H4 (cell line): ENCODE measurements at places on chromosomes 5 and 9.
A peak's percentile ranks its signal among the peaks of the same experiment; 100 is the strongest.

- DNase-seq: no peak
Measured at GRCh38 chr5:59607138-59607765, 286.3 kb downstream of the PDE4D start.

- DNase-seq: peak; percentile 51
Measured at GRCh38 chr9:124281931-124282371, 24.2 kb downstream of the NEK6 start.

- no peak for DNase-seq
Measured at GRCh38 chr5:165996201-165996875, 2295.1 kb upstream of the WWC1 start.

- DNase-seq: no peak
Measured at GRCh38 chr5:147065071-147065470, 169.8 kb upstream of the STK32A start.

- DNase-seq: peak; percentile 89
Measured at GRCh38 chr9:108271646-108272348, 584.0 kb downstream of the ACTL7B start.

- DNase-seq: no peak
Measured at GRCh38 chr5:20113031-20113715, 125.2 kb upstream of the CDH18 start.

DNA sequence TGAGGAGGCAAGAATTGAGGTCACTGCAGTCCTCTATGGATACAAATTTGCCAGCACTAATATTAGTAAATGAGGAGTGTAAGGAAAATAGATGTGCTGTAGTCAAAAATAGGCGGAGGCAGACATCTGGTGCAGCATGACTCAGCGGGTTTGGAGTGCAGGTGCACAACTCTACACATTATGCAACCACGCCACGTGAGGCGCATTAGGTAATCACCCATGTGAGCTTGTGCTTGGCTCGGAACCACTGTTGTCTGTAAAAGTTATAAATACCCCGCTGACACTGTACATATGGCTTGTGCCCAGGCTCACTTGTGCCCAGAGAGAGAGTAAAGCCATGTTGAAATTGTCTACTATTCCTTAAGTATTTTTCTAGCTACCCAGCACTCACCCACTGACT is 623.5 kb upstream of the NUDT12 start:
- peak; percentile 73 for DNase-seq

DNA sequence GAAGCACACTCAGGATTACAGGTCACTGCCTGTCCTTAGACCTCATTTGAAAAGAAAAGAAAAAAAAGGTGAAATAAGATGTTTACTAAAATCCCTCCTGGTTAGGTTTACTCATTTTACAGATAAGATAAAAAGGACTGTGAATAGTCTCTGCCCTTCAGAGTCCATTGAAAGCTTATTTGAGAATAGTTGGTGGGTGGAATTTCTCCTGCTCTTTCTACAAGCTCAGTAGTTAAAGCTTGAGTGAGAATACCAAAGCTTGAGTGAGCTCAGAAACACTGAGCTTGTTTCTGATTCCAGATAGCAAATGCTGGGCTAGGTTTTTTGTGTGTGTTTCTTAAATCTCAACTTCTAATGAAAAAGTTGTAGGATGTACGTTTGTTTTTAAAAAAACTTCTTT is 106.7 kb downstream of the SLF1 start:
- no peak for DNase-seq

DNA sequence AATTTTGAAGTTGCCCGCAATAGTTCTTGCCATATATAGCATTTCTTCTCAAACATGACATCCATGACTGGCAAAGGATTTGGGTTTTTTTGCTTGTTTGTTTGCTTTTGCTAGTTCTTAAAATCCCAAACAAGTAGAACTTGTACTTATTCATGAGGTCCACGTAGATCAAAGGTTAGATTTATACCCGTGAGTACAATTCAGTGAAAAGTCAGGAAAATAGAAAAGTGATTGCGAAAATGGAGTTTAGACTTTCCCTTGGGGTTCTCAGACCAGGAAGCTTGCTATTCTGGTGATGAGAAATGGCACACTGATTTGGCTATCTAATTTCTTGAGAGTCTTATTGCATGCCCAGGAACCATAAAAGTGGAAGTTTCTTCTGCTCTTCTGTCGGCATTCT is 304.7 kb downstream of the CTNND2 start:
- DNase-seq: no peak

DNA sequence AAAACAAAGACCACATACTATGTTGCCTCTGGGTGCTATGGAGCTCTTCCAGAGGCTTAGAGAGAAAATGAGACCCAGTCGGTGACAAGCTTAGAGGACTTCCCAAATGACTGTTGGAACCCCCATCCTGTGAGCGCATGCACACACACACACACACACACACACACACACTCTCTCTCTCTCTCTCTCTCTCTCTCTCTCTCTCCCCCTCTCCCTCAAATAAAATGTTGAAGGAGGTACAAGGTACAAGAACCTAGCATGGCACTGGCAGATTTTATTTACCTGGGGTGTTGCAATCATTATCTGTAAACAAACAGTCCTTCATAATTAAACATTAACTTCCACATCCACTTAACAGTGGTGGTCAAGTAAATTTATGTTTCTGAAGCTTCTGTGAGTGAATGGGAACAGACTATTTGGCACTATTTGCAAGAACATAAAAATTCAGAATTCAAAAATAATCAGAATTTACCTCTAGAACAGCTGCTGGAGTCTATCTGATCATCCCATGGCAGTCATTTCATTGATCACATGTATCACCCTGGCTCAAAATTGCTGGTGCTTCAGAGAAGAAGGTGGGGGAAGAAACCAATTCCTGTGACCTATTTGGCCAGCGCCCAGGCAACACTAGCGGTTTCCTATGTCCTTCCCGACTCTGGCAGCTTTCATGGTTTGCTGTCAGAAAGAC is 24.9 kb downstream of the TRPM3 start:
- no peak for DNase-seq

DNA sequence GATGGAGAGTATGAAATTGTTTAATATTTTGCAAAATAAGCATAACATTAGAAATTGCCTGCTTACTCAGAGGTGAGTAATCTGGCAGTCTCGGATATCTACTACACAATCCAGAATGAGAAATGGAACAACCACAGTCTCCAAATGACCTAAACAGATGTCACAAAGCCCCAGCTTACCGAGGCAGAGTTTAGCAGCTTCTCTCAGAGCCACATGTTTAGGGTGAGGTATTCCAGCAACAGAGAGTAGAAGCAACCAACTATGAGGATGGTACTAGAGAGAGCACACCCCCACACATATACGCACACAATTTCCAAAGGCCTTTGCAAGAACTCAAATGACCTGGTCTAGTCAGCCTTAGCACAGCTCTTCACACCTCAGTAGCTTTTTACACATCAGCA is 122.7 kb upstream of the LPAR1 start:
- DNase-seq: no peak

DNA sequence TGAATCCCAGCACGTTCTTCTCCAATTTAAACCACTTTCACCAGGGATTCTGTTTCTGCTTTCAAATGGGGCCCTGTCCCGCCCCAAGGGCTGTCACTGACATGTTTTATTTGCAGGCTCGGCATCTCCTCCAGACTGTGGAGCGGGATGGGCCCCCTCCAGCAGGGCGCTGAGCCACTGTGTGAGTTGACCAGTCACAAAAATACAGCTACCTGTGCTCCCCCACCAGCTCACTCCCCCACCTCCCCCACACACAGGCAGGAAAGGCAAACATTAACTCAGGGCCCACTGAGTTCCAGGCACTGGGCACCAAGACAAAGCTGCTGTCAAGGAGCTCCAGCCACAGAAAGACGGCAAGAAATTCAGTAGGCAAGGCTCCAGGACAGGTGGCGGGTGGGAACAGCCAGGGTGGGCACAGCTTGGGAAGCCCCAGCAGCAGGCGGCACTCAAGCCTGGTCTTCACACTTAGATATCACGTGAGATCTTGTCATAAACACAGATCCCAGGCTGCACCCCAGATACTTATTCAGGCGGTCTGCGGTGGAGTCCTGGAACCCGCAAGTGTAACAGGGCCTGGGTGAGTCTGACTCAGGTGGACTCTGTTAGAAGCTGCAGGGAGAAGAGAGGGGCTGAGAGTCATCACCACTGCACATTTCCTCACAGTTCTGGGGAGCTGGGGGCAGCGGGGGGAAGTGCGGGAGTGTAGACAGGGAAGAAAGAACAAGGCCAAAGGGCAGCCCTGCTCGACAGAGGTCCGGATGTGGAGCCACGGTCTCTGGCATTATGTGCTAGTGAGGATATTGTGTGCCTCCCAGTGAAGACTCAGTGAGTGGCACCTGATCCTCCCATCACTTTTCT is 44.7 kb downstream of the OR2V1 start:
- DNase-seq: no peak

- DNase-seq: no peak
Measured at GRCh38 chr5:179969110-179969509, 61.4 kb upstream of the TBC1D9B start.

- no peak for DNase-seq
Measured at GRCh38 chr9:81819859-81820546, 108.2 kb upstream of the SPATA31D4 start.

DNA sequence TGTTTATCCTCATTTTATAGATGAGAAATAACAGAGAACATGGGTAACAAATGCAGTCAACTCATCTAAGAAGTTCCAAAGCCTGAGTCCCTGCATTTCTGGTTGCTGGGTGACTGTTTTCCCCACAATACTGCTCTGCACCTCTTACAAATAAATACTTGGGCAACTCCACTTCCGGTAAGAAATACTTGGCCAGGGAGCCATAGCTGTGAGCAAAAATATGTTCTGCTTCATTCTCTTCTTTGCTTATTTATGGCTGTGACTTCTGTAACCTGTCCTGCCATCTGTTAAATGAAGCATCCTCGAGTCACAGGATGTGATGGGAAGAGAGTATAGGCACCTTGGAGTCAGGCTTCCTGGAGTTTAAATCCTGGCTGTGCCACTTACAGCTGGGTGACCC is 49.9 kb downstream of the GDNF start:
- no peak for DNase-seq

GRCh38 chr5:77181173-77181572 is 29.3 kb upstream of the PDE8B start:
- no peak for DNase-seq

GRCh38 chr9:128080206-128080605 is 12.2 kb downstream of the SLC25A25 start:
- no peak for DNase-seq

DNA sequence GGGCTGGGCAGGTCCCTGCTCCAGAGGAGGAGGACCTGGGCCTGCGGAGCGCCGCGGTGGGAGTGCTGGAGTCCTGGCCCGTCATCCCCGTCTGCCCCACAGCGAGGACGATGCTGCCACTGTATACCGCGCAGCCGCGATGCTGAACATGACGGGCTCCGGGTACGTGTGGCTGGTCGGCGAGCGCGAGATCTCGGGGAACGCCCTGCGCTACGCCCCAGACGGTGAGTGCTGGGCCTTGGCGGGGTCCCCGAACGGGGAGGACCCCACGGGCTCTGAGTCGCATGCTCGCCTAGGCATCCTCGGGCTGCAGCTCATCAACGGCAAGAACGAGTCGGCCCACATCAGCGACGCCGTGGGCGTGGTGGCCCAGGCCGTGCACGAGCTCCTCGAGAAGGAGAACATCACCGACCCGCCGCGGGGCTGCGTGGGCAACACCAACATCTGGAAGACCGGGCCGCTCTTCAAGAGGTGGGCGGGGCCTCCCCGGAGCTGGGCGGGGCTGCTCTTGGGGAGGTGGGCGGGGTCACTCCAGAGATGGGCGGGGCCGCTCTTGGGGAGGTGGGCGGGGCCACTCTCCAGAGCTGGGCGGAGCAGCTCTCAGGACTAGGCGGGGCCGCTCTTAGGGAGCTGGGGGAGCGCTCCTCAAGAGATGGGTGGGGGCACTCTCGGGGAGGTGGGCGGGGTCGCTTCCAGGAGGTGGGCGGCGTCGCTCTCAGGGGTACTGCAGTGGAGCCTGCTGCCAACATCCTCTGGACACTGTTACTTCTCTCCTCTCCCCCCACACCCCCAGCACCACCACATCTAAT is 13.1 kb downstream of the LRRC26 start:
- DNase-seq: no peak

DNA sequence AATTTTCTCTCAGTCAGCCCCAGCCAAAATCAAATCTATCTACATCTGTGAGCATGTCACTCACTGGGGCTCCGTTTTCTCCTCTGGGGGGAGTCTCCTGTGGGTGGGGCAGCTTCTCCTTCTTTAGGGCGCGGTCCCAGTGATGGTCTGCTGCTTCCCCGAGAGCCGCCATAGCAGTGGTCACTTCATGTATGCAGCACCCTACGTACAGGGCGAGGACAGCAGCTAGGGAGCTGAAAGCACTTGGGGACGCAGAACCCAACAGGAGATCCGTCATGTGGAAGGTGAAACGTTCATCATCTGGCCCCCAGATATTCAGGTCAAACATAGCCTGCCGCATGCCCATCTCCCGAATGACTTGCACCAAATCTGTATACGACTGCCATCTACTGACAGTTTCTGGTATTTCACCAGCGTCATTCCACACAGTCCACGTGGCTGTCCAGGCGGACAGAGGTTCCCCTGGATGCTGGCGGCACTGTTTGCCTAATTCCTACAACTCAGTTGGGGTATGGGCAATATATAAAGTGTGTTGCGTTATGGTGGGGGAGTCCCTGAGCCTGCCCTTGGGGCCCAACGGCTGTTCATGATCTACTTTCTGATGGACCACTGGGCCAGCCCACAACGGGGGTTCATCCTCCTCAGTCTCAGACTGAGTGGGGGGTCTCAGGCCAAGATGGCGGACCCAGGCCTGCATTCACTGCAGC is 795.0 kb downstream of the EFNA5 start:
- DNase-seq: peak; percentile 85

- DNase-seq: no peak
Measured at GRCh38 chr9:6214434-6214833, 1.2 kb upstream of the IL33 start.

DNA sequence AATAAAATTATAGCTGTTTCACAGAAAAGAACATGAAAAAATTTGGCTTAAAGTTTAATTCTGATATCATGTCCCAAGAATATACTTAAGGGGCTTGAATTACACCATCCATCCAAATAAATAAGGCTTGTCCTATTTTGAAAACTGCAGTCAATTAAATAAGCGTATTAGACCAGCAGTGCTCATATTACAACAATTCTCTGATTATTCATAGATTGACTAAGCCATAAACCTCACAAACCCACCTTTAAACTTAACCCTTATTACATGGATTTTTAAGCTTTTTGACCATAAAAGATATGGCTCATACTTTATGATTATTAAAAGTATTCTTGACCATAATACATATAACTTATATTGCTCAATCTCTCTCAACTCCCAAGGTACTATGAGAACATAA is 127.9 kb downstream of the ELAVL2 start:
- no peak for DNase-seq

- DNase-seq: no peak
Measured at GRCh38 chr9:29160763-29161353, 1587.6 kb upstream of the C9orf72 start.

GRCh38 chr5:31993165-31993961 is 180.8 kb downstream of the GOLPH3 start:
- DNase-seq: no peak

DNA sequence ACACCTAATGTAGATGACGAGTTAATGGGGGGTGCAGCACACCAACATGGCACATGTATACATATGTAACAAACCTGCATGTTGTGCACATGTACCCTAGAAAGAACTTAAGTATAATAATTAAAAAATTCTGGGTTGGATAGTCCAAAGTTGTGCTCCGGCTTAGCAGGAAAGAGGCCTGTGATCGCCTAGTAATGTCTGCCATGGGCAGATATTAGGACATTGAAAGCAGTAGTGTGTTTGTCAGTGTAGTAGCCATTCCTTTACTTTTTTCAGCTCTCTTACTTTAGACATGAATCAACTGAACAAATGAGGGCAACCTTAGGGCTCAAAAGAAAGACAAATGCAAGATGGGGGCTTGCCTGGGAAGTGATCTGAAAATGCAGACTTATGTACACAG is 58.9 kb downstream of the PPARGC1B start:
- DNase-seq: no peak
